ENCODE measurements at places on chromosomes 4 and X.

DNA sequence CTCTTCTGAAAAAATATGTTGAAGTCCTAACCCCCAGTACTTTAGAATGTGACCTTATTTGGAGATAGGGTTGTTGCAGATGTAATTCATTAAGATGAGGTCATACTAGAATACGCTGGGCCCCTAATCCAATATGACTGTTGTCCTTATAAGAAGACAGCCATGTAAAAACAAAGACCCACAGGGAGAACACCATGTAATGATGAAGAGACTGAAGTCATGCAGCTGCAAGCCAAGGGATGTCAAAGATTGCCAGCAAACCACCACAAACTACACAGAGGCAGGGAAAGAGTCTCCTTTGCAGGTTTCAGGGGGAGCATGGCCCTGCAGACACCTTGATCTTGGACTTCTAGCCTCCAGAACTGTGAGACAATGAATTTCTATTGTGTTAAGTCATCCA, 37.4 kb downstream of the CXorf58 start:
- no peak for DNase-seq

DNA sequence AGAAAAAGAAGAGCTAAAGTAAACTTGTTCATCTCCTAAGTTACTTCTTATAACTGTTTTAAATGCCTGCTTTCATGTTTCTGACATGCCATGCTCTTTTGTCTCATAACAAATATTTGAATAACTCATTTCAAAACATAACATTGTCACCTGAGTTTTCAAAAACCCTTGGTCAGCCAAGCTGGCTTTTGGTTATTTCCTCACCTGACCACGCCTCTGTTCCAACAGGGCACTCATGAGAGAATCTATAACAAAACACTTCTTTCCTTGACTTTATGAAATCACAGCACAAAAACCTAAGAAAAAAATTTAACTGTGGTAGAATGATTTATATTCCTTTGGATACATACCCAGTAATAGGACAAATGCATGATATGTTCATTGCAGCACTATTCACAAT, 172.9 kb upstream of the GALNT7 start:
- no peak for DNase-seq

DNA sequence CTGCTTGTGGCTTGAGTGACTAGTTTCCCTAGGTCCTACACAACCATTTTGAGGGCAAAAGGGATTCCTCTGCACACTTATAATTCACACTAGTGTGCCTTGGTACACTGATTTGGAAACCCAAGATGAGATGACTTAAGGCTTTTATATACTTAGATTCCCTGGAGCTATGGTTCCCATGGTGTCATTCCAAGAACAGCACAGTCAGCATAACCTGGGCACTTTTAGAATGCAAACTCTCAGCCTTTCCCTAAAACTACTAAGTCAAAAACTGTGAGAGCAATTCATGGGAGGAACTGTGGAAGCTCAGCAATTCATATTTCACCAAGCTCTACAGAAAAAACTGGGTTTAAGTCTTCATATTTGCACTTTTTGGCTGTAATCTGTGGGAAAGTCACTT, 38.0 kb upstream of the ZC4H2 start:
- no peak for DNase-seq

- DNase-seq = no peak
Measured at GRCh38 chr4:63085091-63085490, 1324.2 kb downstream of the TECRL start.

DNA sequence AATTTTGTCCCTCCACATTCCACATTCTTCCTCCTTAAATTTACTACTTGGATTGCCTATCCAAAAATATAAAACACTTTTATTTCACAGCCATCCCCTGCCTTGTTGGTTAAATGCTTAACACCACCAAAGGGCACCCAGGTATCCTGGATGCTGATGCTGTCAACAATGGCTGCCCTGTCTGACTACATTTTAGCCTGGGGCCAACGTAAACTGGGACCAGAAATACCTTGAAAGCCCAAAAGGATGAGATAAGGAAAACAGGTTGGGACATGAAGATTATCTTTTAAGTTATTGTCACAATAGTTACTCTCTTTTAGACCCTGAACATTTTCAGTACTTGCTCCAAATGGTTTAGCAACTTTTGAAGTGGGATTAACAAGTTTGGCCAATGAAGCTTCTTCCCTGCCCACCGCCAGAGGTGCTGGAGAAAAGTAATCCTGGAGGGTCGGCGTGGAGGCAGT, 775 bp upstream of the YIPF6 start:
- DNase-seq = no peak
